ENCODE measurements at places on chromosomes 2 and 18.

- DNase-seq, result no peak
Measured at GRCh38 chr2:182006595-182007341, 21.1 kb downstream of the PPP1R1C start.

DNA sequence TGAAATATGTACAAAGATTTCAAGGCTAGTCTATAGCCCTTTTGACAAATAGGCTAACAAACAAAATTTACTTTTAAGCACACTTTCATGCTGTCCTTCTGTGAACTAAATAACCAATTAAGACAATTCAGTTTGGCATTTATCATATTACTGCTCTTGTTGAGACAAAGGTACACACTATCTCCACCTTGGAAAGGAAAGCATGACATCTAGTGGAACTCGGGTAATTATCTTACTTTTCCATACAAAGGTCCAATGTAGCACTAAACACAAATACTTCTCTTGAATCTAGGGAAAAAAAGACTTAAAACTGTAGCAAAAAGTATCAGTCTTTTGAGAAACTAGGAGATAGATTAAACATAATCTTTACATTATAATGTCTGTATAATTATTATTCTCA, 125.0 kb upstream of the CD226 start:
- DNase-seq, result no peak

DNA sequence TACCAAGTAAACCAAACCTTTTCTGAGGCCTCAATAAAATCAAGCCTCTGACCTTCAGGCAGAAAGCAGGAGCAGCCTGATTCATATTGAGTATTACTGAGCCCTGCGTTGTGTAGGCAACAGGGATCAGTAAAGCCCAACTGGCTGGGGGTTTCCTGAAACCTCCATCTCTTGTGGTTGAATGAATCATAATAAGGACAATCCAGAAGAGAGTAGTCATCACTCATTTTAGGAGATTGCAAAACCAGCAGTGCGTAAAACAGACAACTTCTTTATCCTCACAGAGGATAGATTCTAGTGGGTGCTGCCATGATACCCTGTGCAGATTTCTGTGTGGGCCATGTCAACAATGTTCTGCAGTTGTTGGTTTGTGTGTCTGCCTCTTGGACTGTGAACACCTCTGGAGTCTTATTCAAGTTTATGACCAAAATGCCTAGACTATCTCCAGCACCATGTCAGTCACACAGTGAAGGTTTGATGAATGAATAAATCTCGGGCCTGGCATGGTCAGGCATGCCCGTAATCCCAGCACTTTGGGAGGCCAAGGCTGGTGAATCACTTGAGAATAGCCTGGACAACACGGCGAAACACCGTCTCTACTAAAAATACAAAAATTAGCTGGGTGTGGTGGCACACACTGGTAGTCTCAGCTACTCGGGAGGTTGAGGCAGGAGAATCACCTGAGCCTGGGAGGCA, 51.8 kb upstream of the RAB27B start:
- DNase-seq, result no peak

- DNase-seq, result no peak
Measured at GRCh38 chr2:120802867-120803484, 67.3 kb downstream of the GLI2 start.

Data from hematopoietic multipotent progenitor cell treated with erythropoietin and hydrocortisone succinate and interleukin-3 and kit ligand, for 17 days (in vitro differentiated cells).